ENCODE measurements at places on chromosomes 2 and 18. TPM values are rescaled to one million over a fixed set of nuclear protein-coding genes. Genes with fewer than 3 reads are reported as not detected.

The COL4A4 gene
- 1.7 TPM for total RNA-seq

The CELF4 gene
- total RNA-seq = 3.2 TPM

The SCYGR1 gene
- total RNA-seq = not detected

- DNase-seq = peak; percentile 74
These were observed 239.3 kb downstream of the FBXO15 start for GRCh38 chr18:73908323-73908722.

- DNase-seq = no peak
These were observed 252.4 kb downstream of the GRB14 start for GRCh38 chr2:164368896-164369295.
